ENCODE measurements at places on chromosomes 5 and 9.

DNA sequence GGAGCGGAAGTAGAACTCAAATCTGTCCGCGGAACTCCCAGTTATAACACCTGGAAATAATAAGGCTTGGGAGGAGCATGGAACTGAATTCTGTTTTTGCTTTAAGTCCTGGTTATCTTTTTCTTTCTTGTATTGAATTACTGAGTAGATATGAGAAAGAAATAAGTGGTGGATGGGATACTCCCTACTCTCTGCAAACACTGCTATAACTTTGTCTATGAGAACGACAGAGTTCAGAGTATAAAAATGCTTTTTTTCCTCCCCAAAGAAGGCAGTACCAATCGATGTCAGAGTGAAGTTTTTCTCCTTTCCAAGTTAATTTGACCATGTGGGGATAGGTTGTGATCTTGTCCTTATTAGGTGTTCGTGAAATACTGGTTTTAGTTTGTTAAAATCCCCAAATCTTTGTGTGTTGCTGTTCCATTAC lies 1.2 kb downstream of the RIC1 start:
- no peak for DNase-seq

GRCh38 chr9:74172874-74173273 lies 324.3 kb upstream of the RORB start:
- DNase-seq: no peak

- peak; percentile 21 for DNase-seq
Observed at GRCh38 chr5:10863763-10864383, 102.8 kb upstream of the DAP start.

DNA sequence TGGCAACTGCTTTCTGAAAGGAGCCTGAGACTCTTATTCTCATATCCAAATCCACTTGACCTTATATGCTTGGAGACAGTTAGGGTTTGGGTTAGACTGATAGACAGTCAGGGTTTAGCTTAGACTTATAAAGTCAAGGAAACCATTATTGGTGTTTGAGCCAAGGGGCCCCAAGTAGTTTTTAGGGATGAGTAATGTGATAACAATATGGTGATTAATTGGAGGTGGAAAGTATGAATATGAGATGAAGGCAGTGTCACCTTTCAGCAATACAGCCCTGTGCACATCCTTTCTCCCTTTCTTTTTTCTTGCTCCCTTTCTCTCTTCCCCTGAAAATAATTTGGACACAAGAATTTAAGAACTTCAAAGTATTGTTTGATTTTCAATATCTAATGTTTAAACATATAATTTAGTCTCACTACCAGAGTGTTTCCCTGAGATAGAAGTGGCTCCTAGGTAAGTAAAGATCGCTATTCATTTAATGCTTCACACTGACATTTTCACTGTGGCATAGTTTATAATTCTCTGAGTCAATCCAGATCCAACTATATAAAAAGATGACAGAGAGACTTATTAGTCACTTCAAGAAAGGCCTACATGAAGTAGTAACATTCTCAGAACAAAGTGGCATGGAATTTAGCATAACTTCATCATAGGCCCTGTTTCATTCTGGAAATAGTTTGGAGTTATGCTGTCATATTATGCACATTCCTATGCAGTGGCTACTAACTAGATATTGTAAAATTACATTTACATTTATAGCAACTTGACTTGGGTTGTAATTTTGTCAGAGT lies 200.8 kb downstream of the CHSY3 start:
- DNase-seq: no peak

DNA sequence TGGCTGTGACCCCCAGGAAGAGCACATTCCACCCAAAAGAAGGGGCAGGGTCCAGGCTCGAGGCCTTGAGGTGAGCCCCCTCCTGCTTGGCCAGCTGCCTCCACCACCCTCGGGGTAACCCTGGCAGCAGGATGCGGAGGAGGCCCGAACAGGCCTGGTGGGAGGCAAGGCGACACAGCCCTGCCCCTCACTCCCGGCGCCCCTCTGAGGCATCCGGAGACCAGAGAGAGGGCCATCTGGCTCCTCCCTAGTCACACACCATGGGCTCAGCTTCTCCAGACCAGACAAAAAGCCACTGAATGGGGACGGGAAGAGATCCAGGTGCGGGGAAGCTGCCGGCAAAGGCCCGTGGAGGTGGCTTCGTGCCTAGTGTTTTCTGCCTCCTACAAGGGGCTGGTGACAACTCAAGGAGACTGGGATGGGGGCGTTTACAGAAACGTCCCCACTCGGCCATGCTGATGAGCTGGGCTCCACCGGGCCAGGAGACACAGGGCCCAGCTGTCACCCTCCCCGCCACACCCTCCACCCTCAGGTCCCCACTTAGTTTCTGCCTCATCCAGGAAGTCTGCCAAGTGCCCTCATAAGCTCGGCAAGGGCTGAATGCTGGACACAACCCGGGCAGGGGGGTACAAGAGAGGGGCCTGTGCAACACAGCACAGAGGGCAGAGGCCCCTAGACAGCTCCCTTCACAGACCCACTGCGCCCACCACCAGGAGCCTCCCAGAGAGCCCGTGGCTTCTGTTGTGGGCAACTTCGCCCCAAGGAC lies 41.9 kb downstream of the NACC2 start:
- no peak for DNase-seq

DNA sequence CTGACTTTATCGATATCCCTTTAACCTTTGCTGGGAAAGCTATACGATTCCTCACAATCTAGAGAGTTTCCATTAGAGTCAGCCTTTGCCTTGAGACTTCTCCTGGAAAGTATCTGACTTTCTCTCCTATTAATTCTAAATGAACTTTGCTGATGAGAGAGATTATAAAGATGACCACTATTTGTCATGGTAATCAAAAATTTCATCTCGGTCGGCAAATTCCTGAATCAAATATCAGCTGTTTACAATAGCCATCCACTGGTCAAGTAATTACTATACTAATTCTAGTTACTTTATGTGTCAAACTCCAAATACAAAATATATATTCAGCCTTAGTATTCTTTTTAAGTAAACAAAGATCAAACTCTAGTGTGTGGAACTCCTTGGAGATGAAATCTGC lies 164.4 kb upstream of the ITGA1 start:
- no peak for DNase-seq

DNA sequence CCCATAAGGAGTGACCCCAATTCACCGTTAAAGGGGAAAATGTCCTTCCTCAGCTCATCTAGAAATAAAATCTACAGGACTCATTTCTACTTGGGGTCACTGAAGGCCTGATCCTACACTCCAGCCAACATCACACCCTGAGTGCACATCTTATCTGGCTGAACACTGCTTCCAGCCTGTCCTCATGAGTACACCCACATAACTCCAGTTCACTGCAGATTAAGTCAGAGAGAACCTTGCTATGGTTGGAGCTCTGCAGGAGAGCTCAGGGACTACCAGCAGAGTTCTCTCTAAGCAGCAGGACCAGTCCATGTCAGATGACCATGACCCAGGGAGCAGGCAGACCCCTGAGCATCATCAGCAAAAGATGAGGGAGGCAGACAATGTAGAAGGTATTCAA lies 126.9 kb upstream of the MAP3K1 start:
- DNase-seq: no peak

GRCh38 chr9:120715389-120715924 lies 1.2 kb upstream of the MEGF9 start:
- no peak for DNase-seq

DNA sequence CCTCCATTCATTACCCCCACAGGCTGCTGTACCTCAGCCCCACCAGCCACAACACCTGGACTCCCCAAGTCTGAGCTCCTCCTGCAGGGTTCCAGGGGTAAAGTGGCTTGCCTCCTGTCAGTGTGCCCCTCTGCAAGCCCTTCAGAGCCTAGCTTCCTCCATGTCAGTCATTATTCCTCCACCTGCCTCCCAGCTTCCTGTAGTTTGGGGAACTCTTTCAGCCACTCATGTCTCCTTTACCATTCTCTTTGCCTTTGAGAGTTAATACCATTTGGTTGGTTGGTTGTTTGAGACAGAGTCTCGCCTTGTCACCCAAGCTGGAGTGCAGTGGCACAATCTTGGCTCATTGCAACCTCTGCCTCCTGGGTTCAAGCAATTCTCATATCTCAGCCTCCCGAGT lies 36.2 kb downstream of the IRF1 start:
- no peak for DNase-seq

DNA sequence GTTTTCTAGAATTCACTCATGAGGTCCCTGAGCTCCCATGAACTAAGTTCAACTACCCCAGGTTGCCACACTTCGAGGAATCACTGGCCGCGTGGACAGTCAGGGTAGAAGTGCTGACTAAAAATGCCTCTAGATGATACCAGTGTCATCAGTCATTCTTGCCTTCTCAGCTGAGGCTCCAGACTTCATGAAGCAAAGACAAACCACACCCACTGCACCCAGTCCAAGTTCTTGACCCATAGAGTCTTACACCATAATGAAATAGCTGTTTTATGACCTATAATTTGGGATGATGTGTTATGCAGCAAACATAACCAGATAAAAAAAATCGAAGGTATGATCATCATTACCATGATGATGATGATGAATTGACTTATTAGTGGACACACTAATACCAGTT lies 632.9 kb upstream of the TLE4 start:
- DNase-seq: no peak

- no peak for DNase-seq
Observed at GRCh38 chr9:123460091-123460490, 104.1 kb downstream of the CRB2 start.

- peak; percentile 80 for DNase-seq
Observed at GRCh38 chr9:133115604-133116345, 5.3 kb downstream of the RALGDS start.

- DNase-seq: no peak
Observed at GRCh38 chr9:91159664-91160121, 202.0 kb downstream of the AUH start.

GRCh38 chr5:137733922-137734321 lies 2.0 kb downstream of the KLHL3 start:
- DNase-seq: no peak

GRCh38 chr5:156148301-156148700 lies 178.7 kb upstream of the SGCD start:
- no peak for DNase-seq

- no peak for DNase-seq
Observed at GRCh38 chr5:139696167-139696893, 48.2 kb downstream of the CXXC5 start.

- peak; percentile 3 for DNase-seq
Observed at GRCh38 chr5:154858972-154859871, 795 bp downstream of the CNOT8 start.

DNA sequence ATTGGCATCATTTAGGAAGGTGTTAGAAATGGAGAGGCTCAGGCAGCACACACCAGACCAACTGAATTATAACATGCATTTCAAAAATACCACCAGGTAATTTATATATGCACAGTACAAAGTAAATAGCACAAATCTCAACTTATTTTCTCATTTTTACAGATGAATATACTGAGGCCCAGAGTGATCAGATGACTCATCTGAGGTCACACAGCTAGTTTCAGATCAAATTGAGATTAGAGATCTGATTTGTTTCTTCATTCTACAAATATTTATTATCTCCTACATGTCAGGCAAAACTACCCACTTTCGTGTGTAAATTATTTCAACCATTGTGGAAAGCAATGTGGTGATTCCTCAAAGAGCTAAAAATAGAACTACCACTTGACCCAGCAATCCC lies 507.1 kb downstream of the TLE4 start:
- no peak for DNase-seq

DNA sequence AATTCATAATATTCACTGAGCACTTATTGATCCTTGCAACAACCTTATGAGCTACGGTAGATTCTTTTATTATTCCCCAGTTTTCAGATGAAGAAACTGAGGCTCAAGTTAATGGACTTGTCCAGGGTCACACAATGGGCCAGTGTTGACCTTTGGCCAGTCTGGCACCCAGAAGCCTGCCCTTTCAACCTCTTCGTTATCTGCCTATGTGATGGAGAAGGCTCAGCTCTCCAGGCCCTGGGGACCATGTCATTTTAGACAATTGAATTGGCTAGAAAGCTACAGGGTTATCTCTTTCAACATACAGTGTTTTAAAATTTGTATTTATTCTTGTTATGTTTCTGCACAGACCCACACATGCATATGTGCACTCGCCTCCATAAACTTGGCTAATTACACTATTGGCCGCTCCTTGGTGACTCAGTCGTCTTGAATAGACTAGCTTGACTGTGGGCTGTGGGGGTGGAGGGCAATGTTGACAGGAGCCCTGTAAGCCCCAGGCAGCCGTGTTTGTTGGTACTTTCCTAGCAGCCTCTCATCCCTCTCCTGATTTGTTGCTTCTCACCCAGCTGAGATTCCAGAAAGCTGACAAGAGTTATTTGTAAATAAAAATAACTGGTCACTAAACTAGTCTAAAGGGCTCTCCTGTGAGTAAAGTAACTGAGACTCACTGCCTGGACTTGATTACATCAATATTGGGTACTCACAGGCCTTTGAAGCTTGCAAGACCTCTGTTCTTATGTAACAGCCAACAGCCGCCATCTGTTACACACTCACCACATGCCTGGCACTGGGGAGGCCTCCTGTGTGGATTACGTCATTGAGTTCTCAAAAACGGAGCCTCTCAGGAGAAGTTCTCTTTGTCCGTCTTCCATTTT lies 8.5 kb upstream of the ANGPTL2 start:
- no peak for DNase-seq

DNA sequence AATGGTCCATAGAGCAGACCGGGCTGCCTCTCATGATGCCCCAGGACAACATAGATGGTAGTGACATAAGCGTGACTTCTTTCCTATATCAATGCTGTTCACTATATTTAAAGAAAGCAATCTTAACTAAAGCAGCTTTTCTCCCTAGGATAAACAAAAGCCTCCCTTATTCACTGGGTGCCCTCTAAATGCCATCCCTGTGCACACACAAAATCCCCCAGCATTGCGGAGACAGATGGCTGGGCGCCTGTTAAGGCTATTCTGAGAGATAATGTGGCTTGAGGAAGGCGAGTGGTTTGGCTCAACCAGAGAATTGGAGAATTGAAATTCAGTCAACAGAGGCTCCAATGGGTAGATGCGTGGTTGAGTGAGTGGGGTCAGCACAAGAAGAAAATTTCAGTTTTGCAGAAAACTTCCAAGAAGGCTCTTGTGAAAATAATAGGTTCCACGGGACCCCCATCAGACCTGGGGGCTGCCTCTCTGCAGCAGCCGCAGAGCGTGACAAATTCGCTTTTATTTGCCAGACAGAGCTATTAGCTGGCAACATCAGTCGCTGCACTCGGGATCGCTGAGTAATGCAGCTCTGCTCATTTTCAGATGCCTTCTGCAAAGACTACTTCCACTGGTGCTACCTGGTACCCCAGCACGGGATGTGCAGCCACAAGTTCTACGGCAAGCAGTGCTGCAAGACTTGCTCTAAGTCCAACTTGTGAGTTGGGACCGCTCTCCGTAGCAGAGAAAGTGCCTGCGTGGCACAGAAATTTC lies 103.9 kb upstream of the ICE1 start:
- no peak for DNase-seq

DNA sequence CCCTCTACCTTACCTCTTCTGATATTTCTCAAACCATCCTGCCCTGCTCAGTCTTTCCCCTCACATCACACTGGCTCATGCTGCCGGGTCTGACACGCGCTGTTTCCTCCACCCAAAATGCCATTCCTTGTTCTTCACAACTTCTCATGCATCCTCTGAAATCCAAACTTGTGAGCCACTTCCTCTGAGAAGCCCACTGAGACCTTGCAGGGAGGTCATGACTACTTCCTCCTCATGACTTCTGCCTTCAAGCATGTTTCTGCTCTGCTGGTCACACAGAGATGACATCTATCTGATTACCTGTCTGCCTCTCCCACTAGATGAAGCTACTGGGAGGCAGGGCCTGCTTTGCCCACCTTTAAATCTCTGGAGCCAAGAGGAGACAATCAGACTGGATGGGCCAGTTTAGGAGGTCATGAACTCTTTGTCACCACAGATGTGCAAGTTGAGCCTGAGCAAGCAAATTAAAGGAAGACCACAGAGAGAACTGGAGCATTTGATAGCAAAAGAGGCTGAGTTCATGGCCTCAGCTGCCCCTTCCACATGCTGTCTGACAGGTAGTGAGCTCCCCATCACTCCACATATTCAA lies 119.8 kb upstream of the TBC1D2 start:
- DNase-seq: no peak

All from stimulated activated naive CD4-positive, alpha-beta T cell treated with Interleukin-2 at 50 U/mL for 16 hours (primary cell).